CD4-positive, CD25-positive, alpha-beta regulatory T cell (primary cell): ENCODE measurements at places on chromosomes 7 and 10.

DNA sequence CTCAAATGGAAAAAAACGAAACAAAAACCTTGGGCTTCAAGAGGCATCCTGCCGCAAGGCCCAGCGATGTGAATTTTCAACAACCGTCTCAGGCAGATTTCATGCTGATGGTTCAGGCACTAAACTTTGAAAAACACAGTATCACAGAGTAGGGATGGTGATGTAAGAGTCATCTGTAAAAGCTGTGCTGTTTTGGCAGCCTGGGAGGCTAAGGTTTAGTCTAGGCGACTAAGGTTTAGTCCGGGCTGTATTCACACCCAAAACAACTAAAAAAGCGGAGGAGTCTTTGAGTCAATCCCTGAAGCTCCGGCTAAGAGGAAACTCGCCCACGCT, 420 bp upstream of the MINPP1 start:
- DNase-seq, result no peak

DNA sequence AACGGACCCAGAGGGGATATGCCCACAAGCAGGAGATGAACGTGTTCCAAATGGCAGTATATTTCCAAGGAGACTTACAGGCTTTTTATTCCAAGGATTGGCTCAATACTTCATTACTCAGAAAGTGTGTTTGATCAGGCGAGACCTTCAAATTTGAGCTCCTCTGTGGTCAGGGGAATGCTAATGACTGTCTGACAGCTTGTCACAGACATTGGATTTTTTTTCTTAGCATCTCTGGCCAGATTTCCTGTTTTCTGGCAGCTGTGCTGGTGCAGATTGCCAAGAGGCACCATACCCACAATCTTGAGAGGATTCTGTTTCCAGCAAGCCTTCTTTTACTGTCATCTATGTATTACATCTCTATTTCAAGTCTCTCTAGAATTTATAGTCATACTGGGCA, 93.8 kb downstream of the C1GALT1 start:
- no peak for DNase-seq

GRCh38 chr10:10598297-10598696, 419.4 kb upstream of the CELF2 start:
- no peak for DNase-seq

DNA sequence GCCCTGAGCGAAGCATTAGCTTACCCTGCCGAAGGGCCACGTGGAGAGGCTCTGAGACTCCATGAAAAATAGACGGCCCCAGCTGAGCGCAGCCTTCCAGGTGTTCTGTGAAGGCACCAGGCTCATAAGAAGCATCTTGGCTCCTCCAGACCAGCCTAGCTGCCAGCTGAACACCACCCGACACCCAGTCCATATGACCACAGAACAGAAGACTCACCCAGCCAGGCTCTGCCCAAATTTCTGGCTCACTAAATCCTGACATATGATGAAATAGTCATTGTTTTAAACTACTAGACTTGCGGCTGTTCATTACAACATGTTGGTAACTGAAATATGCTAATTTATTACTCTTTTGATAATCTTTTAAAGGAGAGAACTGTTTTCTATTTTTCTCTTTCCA, 99.5 kb upstream of the ABI1 start:
- no peak for DNase-seq

GRCh38 chr7:87875151-87876039, 765 bp downstream of the SLC25A40 start:
- DNase-seq, result peak; percentile 44

- DNase-seq, result no peak
Measured at GRCh38 chr10:72173619-72174296, 42.1 kb upstream of the ANAPC16 start.

- no peak for DNase-seq
Measured at GRCh38 chr10:5933909-5934546, 43.3 kb downstream of the IL15RA start.

GRCh38 chr10:14936584-14936983, 17.3 kb downstream of the DCLRE1C start:
- no peak for DNase-seq

- no peak for DNase-seq
Measured at GRCh38 chr7:85456254-85456653, 269.4 kb upstream of the SEMA3D start.

DNA sequence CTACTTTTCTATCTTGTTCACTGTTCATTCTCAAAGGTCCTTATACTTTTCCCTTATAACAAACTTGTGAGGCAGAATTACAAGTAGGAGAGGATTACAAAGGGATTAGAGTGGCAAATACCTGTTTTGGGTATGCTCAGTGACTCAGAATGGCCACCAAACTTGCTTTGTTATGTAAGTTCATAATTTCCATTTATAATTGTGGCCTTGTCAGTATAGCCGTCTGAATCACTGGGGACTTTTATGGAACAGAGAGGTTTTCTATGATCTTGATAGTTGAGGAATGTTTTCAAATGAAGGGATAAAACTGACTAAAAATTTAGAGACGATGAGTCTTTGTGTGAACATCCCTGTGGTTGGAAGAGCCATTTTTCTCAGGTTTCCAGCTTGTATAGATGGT, 116.2 kb downstream of the SND1 start:
- no peak for DNase-seq

DNA sequence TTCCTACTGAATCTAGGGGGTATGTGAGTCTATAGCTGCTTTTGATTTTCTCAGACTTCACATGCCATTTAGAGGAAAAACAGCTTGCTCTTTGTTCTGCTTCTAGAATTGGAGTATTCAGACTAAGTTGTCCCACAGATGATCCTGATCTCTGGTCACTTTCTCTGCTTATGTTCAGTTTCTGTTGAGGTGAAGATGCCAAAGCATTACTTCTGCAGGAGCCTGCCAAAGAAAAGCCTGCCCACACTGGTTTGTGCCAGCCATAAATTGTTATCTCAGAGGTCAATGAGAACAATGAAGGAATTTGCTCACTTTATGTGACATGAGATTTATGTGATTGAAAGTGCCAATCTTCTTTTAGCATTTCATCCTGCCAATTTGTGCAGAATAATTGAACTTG, 163.6 kb downstream of the CDK14 start:
- no peak for DNase-seq

DNA sequence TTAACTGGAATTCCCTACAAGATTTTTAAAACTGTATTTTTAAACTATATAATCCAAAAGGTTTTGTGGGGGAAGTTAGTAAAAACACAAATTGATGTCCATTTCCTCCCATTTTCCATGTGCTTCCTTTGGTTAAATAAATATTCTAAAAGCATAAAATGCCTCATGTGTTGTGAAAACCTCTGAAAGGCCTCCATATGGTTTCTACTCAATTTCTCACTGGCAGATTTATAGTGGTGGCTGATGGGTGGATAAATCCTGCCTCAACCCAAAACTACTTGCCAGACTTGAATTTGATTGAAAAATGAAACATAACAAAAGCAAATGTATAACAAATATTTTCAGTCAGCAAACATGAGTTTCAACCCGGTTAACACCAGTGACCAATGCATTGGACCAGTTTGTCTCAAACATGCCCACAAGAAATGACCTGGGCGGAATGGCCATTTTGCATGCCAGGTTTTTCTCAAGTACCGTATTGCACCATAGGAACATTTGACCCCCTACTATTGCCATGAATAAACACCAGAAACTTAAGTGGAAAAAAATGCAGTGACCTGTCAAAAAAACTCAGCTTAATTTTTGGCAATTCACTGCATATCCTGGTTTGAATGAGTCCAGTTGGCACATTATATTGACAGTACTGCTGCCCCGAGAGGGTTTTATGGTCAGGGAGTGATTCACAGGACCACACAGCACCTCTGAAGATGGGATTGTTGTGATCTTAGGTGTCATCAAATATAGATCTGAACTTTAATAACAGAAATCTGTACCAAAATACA, 454.6 kb upstream of the ANKRD30A start:
- DNase-seq, result no peak

DNA sequence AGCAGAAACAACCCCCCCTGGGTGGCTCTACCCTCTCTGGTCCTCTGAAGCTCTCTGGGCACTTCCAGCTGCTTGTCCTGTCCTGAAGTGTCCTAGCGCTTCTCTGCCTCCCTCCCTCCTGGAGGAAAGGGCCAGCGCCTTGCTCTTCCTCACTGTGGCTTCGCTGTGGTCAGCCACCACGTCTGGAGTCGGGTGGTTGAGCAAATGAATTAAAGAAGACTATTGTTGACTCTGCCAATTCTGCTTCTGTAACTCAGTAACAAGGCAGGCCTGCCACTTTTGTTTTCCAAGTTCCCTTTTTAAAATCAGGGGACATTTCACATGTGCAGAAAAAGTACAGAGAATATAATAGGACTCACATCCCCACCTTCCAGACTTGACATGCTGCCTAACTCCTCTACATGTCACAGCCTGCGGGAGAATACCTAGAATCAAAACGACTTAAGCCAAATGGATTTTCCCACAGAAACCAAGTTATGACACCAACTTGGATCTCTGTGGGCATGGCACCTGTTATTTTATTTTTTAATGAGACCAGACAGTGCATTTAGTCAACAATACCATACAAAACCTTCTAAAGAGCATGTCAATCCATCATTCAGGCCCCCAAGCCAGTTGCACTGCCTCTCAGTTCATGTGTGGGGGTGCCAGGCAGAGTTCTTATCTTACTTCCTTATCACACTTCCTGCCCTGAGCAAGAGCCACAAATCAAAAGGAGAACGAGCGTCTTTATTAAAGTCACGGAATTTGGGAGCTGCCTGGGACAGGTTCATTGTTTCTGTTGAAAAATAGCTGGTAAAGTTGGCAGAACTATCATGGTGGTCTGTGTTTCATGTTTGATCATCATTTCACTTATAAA, 6.8 kb downstream of the FFAR4 start:
- DNase-seq, result no peak

DNA sequence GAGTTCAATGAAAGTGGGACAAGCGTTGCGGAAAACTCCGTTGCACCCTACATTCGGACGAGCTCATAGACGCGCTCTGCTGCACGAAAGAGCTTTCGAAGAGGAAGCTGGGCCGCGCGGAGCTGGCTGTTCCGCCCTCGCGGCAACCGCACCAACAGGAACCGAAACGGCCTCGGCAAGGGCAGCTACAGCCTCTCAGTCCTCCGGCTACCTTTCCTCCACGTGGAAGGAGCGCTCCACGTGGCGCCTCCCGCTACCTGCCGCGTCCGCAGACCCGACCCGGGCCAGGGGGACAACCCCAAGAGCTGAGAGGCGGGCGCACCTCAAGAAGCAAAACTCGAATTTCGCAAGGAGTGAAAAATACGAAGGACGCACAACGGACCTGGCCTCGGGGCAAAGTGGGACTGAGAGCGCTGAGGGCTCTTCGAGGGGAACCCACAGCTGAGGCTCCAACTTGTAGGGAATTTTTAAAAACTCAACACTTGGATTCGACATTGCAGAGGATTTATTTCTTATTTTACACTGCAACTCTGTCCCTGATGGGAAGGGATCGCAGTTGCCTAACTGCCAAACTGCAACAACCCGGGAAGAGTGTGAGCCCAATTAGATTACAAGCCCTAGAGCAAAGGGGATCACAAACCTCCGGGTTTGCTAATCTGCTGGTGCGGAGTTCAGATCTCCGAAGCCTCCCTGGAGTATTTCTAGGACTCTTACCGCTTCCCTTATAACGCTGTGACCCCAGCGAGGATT, 1.4 kb downstream of the HPSE2 start:
- no peak for DNase-seq

- no peak for DNase-seq
Measured at GRCh38 chr10:106897719-106898118, 266.8 kb downstream of the SORCS1 start.

DNA sequence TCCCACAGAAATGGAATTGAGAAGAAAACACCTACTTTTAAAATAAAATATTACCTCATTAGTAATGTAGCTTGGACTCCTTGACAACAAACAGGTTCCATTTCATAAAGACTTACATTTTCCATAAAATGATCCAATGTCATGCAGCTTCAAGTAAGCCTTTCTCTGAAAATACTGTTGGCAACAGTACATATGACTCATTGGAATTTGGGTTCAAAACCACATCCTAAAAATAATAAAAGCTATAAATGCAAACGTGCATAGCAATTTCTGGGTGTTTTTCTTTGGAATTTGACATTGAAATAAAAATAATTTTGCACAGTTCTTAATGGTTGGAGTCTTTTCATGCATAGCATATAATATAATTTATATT, 47.9 kb downstream of the FHIP2A start:
- no peak for DNase-seq
